Trophoblast cell (in vitro differentiated cells and primary cell): ENCODE measurements at places on chromosomes 7 and 10.
A peak's percentile ranks its signal among the peaks of the same experiment; 100 is the strongest.

GRCh38 chr7:138898255-138898654 lies 82.9 kb downstream of the KIAA1549 start:
- DNase-seq: no peak

- no peak for DNase-seq
These were observed 75.8 kb downstream of the CALN1 start for GRCh38 chr7:72336382-72336631.

DNA sequence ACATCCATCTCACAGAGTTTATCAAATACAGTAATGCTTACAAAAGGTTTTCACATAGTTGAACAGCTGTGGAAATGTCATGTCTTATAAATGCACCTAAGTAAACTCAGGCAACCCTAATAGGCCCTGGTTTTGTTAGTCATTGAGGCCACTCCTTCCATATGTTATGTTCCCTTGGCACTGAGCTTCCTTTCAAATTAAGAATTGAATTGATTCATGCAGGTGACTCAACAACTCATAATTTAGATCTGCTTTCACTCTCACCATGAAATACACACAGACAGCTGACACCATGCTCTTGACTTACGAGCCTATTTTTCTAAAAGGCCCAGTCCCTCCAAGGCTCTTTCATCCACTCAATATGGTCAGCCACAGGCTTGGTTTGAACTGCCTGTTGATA lies 476.9 kb downstream of the KCNMA1 start:
- no peak for DNase-seq

GRCh38 chr7:97005183-97006054 lies at the start of gene DLX6:
Gene DLX6 (plus strand): TSS chr7:97005553. CDS start chr7:97005978, 425 bp downstream.
- peak; percentile 99 for DNase-seq

GRCh38 chr7:155357573-155358041 lies 59.9 kb downstream of the INSIG1 start:
- DNase-seq: peak; percentile 31

GRCh38 chr7:21938463-21938862 lies 7.2 kb downstream of the CDCA7L start:
- DNase-seq: no peak

DNA sequence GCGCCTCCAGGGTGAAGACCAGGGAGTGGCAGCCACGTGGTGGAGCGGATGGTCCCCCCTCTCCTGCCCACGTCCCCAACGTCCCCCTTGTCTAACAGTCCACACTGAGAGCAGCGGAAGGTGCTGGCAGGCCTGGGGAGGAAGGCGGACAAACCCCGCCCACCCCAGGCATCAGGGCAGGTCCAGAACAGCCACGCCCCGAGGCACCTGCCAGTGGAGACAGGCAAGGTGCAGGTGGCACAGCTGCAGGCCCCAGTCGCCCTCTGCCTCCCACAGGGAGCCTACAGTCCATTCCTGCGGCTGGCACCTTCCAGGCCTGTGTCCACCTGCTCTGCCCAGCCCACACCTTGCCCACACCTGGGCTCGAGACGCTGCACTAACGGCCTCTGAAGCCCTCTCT lies 24.9 kb downstream of the CYP2W1 start:
- peak; percentile 43 for DNase-seq
